ENCODE measurements at places on chromosomes 3 and 15.

DNA sequence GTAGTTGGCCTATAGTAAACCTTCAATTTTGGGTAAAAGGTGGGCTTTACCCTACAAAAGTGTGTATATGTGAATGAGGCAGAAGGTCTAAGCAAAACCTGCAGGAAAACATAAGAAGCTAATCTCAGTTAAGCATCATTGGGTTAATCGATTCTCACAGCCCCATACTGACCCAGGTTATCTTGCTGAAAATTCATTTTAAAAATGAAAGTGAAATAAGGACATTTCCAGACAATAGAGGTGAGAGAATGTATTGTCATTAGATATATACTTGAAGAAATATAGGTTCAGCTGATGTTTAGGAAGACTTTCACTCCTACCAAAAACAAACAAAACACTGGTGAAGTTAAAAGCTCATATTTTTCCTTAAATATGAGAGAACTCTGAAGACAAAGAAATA is 85.6 kb downstream of the MCF2L2 start:
- no peak for DNase-seq

- no peak for DNase-seq
Observed at GRCh38 chr3:32412887-32413286, 21.2 kb downstream of the CMTM7 start.

- DNase-seq: no peak
Observed at GRCh38 chr3:188271226-188271914, 117.4 kb downstream of the LPP start.

DNA sequence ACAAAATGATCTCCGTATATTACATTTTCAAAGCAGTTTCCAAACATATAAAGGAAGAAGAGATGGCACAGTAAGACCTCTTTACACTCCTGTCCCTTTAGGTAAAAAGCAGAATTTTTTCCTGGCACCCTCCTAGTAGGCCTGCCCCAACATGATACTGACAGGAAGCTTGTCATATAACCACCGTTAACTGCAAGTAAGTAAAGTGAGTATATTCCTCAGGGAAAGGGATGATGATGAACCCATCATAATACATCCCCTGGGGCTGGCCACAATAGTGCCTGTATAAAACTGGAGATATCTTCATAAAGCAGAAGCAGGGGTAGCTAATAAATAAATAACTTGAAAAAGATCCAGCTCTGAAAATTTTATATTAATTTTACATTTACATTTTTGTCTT is 893.0 kb downstream of the DIPK2A start:
- DNase-seq: no peak

DNA sequence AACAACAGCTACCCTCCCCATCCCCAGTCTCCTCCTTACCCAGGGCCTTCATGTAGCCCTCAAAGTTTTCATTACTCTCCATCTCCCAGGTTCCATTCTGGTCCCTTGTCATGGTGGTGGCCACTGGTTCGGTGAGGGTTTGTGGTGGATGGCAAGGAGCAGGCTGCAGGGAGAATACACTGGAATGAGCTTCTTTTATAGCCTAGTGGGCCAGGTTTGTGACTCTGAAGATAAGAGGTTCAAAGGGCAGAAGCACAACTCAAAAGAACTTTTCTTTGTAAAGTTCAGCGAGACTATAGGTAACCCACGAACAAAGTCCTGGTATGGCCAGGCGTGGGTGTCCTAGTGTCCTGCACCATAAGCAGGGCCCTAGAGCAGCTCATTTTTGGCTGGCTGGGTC is at the start of gene RBP2:
Gene RBP2 (minus strand): TSS at position 169 of the 400 bp plus-strand sequence. CDS start 57 bp downstream, at position 112.
- DNase-seq: no peak

- DNase-seq: no peak
Observed at GRCh38 chr15:74884428-74885223, 5.2 kb upstream of the MPI start.
